ENCODE measurements at places on chromosomes 12 and 14. TPM values are rescaled to one million over a fixed set of nuclear protein-coding genes. Genes with fewer than 3 reads are reported as not detected.

The APOF gene
- not detected for polyA plus RNA-seq

The DPPA3 gene
- not detected for polyA plus RNA-seq

The LRP1 gene
- polyA plus RNA-seq: 57.9 TPM

The EFS gene
- polyA plus RNA-seq: 3.0 TPM

The METTL1 gene
- 7.6 TPM for polyA plus RNA-seq

The C3AR1 gene
- 27.3 TPM for polyA plus RNA-seq

The OAS2 gene
- 28.8 TPM for polyA plus RNA-seq

The NOXRED1 gene
- 0.19 TPM for polyA plus RNA-seq

The CCDC177 gene
- not detected for polyA plus RNA-seq

The HOXC12 gene
- not detected for polyA plus RNA-seq

The OVCH1 gene
- polyA plus RNA-seq: not detected

The PCBP2 gene
- polyA plus RNA-seq: 401 TPM

The ARG2 gene
- polyA plus RNA-seq: 5.7 TPM

The ASB2 gene
- 10.0 TPM for polyA plus RNA-seq

The SERPINA9 gene
- polyA plus RNA-seq: not detected

The CCDC196 gene
- 1.2 TPM for polyA plus RNA-seq

The PXN gene
- 101 TPM for polyA plus RNA-seq

The SLC6A13 gene
- polyA plus RNA-seq: not detected

The P2RX2 gene
- polyA plus RNA-seq: 0.60 TPM

The TBX5 gene
- not detected for polyA plus RNA-seq

The CATSPERB gene
- 1.9 TPM for polyA plus RNA-seq

The ACSM4 gene
- not detected for polyA plus RNA-seq

The GPR84 gene
- polyA plus RNA-seq: 0.69 TPM

The EIF2S3B gene
- polyA plus RNA-seq: 1.2 TPM

The KCNJ8 gene
- 0.60 TPM for polyA plus RNA-seq

The ZNF891 gene
- 0.23 TPM for polyA plus RNA-seq

The CDKN1B gene
- polyA plus RNA-seq: 43.8 TPM

The USP15 gene
- 22.2 TPM for polyA plus RNA-seq

The PIWIL1 gene
- not detected for polyA plus RNA-seq
